Activated CD4-positive, CD25-positive, alpha-beta regulatory T cell (primary cell): ENCODE measurements at places on chromosomes 7 and 10.
A peak's percentile ranks its signal among the peaks of the same experiment; 100 is the strongest.

GRCh38 chr7:20152511-20152910 is 64.7 kb downstream of the MACC1 start:
- no peak for DNase-seq

DNA sequence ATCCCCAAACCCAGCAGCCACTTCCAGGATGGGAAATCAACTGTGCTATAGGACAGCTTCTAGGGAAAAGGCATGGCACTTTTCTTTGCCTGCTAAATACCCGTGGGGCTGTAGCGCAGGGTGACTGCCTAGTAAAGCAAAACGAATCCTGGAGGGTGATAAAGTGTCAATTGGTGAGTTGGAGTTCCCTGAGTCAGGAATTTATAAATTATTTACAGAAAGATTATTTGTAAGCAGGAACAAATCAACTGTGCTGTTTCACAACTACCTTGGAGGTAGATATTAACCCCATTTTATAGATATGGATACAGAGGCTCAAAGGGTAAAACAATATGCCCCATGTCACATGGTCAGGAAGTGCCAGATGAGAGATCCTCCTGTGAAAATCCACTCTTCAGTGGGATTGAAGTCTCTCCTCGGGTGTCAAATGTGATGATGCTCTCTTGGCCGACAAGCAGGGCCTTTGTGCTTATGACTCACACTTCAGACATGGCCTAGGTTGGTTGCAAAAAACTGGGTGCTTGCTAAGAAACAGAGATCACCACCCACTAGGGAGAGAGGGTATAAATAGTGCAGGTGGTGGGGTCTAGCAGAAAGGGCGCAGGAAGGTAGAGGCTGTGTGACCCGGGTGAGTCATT is 383.2 kb upstream of the ZMIZ1 start:
- no peak for DNase-seq

GRCh38 chr7:128259131-128260061 is 18.3 kb downstream of the LEP start:
- DNase-seq: no peak

DNA sequence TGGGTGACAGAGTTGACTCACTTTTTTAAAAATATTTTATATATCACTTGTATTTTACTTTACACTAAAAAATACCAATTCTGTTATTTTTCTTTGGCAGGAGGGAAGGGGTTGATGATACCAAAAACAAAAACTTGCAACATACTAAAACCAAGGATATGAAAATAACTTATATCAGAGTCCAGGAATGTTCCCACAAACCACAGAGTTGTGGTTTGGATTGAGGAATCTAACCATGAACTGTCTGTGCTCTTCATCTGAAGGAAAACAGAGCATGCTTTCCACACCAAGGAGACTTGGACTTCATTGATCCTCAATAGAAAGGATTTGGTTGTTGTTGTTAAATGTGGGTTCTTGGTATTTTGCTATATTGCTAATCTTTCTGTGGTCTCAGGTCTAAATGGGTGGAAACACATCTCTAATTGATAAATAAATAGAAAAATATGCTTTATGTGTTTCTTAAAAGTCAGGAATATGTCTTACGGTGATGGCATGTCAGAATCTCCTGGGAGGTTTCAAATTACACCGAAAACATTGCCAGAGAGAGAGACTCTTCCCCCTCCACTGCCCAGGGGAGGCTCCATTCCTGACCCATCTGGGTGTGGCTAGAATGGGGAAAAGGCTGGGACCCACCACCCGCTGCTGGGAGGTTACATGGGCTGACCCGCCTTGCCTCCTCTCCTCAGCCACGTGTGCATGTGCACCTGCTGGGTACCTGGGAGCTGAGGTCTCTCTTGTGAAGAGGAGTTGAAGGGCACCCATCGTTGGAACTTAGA is 46.9 kb upstream of the STK17A start:
- DNase-seq: no peak

DNA sequence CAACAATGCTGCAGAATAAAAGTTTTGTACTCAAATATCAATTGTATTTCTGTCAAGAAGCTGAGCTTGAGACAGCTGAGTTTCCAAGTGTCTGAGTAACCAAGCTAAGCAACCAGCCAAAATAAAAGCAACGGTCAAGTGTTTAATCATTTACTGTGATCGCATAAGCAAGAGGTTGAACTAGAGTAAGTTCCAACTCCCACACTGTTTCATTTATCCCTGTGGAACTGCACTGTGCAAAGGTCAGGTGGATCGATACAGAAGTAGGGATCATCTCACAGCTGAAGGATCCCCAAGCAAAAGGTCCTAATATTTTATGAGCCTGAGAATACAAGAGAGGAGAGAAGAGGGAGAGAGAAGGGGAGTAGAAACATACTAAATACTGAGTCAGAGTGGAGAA is 21.4 kb downstream of the OR2A14 start:
- no peak for DNase-seq

GRCh38 chr10:133336577-133337369 is at the start of gene CALY:
CALY (minus strand) TSS chr10:133336896; CDS start chr10:133328989, 7,907 bp downstream.
- peak; percentile 48 for DNase-seq

- DNase-seq: no peak
Measured at GRCh38 chr7:49398746-49399145, 374.7 kb upstream of the VWC2 start.

DNA sequence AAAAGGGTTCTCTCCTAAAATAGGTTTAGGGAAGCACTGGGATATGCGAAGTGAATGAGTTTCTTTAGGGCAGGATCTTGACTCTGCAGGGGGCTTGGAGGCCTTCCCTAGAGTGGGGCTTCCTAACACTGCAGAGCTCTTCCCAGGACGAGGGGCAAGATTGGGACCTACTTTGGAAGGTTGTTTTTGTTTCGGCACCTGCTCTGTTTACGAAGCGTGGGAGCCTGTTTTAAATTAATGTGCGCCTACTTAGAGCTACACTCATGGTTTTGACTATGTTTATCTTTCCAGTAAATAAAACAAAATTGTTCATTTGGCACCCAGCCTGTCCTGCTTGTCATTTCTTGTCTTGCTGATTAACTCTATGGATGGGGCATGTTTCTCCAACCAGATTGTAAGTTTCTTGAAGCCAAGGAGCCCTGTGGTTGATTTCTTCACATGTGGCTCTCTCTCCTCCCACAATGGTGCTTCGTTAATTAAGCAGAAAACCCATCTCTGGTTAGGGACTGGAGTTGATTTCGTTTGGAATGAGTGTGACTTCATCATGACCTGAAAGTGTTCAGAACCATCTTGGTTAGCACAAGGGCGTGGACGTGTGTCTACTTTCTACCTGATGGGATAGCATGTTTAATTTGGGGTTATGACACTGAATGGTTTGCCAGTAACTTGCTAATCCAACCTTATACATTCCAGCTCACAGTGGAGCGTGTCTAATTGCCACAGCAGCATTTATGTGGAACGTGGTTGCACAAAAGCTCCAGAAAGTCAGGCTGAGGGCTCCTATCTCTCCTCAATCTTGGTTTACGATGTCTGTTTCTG is 98.1 kb downstream of the TCF7L2 start:
- DNase-seq: no peak

- no peak for DNase-seq
Measured at GRCh38 chr10:30048768-30049517, 10.4 kb downstream of the JCAD start.

- DNase-seq: no peak
Measured at GRCh38 chr10:131778385-131778784, 122.4 kb upstream of the PPP2R2D start.

- no peak for DNase-seq
Measured at GRCh38 chr10:106175760-106176377, 988.6 kb downstream of the SORCS1 start.

DNA sequence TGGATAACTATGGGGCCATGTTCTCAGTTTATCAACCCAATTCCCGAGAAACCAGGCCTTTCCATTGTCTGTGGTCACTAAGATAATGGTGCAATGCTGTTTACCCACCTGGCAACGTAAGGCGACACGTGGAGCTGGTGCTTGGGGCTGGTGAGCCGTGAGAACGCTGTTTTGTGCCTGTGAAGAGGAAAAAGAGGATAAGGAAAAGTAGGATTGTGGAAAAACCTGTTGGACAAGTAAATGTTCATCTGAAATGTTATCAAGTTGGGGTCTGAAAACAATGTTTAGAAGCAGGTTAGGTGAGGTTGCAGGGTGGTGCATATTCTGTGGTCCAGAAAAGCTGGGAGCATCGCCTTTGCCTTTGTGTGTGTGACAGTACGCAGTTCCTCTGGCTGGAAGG is 88.5 kb downstream of the PPP1R17 start:
- no peak for DNase-seq

DNA sequence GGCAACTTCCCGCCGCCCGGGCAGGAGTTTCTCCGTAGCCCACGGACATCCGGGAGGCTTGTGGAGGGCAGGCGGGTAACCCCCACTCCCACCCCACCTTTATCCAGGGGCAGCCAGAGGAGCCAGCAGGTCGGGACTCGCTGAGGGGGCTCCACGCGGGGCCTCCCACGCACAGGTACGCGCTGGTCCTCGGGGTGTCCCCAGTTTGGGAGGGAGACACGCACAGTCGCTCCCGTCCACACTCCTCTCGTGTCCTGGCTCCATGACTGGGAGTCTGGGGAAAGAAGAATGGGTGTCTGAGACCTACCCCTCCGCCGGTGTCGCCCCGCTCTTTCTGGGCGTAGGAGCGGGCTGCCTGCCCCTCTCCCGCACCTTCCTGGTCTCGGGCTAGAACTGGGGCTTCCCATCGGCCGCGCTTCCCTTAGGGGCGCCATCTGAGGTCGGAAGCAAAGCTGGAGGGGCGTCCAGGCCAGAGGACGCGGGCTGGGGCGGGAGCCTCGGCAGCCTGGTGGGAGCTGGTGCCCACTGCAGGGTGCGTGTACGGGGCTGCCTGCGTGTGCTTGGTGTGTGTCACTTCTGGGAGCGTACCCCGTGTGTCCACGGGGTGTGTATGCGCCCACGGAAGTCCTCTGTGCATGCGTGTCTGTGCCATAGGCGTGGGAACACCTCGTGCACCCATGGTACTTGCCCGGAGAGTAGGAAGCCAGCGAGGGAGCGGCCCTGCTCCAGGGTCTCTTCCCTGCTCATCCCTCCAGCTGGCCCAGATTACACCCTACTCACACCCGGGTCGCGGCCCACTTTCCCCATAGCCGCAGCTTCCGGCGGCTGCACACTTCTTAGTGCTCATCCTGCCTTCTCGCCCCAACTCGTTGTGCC is 73.0 kb upstream of the LEP start:
- no peak for DNase-seq

DNA sequence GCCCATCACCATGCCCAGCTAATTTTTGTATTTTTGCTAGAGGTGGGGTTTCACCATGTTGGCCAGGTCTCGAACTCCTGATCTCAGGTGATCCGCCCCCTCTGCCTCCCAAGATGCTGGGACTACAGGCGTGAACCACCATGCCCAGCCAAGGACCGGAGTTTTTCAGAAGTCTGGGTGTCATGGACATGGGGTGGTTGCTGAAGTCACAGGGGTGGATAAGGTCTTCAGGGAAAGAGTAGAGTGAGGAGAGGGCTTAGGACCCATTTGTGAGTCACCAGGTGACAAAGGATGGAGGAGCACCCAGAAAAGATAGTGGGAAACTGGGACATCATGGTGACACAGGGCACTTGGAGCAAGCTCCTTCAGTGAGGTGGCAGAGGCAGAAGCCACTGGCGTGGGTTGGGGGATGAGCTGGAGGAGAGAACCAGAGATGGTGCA is 2.8 kb upstream of the GPRIN2 start:
- DNase-seq: no peak

GRCh38 chr10:100132427-100132826 is 50.8 kb upstream of the CPN1 start:
- DNase-seq: no peak

DNA sequence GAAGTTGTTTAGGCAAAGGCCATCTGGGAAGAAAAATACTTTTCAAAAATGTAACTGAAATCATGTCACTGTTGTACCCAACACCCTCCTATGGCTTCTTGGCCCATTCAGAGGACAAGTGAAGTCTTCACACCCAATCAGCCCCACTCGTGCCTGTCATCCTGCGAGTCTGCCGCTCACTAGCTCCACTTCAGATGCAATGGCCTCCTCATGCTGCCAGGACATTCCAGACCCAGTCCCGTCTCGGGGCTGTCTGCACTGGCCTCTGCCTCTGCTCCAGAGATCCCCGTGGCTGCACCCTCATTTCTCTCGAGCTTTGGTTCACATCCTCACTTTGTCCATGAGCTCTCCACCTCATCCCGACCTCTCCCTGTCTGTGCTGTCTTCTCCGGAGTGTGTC is 227.1 kb downstream of the KCNMA1 start:
- DNase-seq: no peak

GRCh38 chr7:101138213-101138870 is 11.4 kb downstream of the SERPINE1 start:
- DNase-seq: peak; percentile 47

- DNase-seq: no peak
Measured at GRCh38 chr10:21513405-21513788, 12.1 kb downstream of the SKIDA1 start.
